HuH-7 (cell line): ENCODE measurements at places on chromosomes 13 and 19.

DNA sequence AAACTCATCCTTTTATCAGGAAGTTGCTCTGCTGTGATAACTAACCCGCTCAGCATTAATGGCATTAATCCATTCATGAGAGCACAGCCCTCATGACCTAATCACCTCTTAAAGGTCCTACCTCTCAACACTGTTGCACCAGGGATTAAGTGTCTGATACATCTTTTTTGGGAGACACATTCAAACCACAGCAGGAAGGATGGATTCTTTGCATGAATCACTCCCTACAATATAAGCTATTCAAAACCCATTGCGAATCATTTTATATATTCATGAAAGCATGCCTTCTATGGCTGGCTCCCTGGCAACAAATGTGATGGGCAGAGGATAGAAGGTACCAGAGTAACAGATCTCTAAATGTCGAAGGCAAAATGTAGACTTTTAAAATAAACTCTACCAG, 27.6 kb downstream of the ARL11 start:
- DNase-seq = no peak

DNA sequence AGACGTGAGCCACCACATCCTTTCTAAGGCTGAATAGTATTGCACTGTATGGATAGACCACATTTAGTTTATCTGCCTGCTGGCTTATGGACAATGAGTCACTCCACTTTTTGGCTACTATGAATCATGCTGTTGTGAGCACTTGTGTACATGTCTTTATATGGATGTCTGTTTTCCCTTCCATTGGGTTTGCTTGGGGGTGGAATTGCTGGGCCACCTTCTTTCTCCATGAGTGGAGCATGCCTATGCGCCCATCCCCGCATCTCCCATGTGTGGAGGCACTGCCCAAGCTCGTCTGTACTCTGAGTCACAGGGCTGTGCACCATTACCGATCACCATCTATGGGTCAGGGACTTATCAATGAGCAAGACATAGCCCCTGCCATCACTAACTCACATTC, 127.2 kb upstream of the GJB6 start:
- DNase-seq = no peak

DNA sequence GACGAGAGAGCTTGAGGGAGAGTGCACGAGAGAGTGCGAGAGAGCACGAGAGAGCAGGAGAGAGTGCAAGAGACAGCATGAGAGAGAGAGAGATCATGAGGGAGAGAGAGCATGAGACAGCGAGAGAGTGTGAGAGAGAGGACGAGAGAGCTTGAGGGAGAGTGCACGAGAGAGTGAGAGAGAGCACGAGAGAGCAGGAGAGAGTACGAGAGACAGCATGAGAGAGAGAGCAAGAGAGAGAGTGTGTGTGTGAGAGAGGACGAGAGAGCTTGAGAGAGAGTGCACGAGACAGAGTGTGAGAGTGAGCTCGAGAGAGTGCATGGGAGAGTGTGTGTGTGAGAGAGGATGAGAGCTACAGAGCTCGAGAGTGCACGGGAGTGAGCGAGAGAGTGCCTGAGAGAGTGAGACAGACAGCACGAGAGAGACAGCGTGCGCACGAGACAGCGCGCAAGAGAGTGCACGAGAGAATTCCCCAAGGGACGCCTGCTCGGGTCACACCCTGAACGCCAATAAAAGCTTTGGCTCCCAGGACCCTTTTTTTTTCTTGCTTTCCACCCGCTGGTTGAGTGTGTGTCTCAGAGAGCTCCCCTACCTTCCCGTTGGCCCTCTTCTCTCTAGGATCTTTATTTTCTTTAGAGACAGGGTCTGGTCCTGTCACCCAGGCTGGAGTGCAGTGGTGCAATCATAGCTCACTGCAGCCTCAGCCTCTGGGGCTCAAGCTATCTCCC, 3.7 kb downstream of the CD70 start:
- no peak for DNase-seq

- DNase-seq = no peak
Measured at GRCh38 chr13:77740097-77740735, 42.7 kb downstream of the SLAIN1 start.

GRCh38 chr13:77328819-77329132, 1.9 kb upstream of the MYCBP2 start:
- no peak for DNase-seq

GRCh38 chr13:110575322-110576069, 14.0 kb upstream of the RAB20 start:
- DNase-seq = no peak

- no peak for DNase-seq
Measured at GRCh38 chr13:108225440-108225839, 7.2 kb downstream of the ABHD13 start.

DNA sequence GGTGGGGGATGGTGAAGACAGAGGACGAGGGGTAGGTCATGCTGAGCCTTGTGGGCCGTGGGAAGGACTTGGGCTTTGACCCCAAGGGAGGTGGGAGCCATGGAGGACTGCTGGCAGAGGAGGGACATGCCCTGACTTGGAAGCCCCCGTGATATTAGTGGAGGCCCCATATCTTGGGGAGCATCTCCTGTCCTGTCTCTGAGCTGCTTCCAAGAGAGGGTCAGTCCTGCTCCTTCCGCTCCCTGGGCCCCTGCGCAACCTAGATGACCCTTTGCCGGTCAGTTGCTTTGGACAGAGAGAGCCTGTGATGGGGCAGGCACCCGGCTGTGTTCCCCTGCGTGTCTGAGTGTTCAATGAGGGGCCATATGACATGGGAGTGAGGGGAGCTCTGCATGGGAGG, 5.2 kb downstream of the TLE6 start:
- DNase-seq = no peak

DNA sequence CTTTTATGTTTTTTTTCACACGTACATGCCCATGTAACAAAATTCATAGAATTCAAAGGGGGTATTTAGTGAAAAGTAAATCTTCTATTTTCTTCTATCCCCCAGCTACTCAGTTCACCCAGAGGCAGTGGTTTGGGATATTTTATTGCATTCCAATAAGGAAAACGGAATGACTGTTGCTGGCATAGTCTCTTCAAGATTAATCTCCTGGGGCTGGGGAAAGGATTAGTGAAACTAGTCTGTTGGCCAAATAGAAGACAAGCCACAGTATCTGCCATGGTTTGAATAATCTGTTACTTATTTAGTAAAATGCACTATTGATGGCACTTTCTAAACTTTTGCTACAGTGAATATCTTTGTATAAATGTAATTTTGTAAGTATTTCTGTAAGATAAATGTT, 122.0 kb downstream of the NDFIP2 start:
- DNase-seq = no peak

GRCh38 chr13:46038296-46038695, 14.2 kb downstream of the ZC3H13 start:
- no peak for DNase-seq

GRCh38 chr13:113157206-113157928, 1.1 kb upstream of the PROZ start:
- no peak for DNase-seq

GRCh38 chr19:5789886-5790558, 941 bp downstream of the DUS3L start:
- no peak for DNase-seq

DNA sequence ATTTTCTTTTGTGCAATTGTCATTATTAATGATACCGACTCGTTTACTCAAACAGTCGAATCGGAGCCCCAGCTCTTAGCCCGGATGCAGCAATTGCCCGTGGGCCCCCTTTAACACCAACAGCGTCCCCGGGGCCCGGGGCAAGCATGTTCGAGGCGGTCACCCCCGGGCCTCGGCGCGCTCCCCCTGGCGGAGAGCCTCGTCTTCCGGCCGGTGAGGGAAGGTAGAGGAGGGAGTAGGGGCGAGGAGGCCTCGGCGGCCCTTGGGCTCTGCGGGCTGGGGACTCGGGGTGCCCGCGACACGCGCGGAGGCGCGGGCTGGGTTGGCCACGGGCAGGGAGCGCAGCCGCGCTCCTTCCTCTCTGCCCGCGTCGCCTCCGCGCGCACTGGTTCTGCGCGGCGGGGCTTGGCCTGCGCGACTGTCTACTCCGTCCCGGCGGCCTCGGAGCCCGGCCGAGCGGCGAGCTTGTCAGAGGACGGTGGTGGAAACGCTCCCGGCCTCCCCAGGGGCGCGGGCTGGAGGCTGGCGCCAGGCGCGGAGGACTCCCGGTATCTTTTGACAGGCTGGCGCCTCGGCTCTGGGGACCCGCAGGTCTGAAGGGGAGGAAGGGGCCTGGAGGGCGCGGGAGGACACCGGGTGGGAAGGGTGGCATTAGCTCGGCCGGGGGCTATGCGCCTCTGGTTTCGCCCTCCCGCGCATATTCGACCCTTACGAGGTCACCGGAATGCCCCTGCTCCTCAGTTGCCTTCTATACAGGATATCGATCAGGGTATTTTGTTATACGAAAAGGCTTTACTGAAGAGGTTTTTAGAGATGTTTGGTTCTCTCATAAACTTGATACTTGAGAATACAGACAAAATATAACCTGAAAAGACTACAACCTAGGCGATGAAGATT, 1.5 kb downstream of the BIVM start:
- DNase-seq = peak; percentile 68

GRCh38 chr19:8877854-8878705, 45.9 kb downstream of the MBD3L1 start:
- DNase-seq = no peak

- DNase-seq = peak; percentile 100
Measured at GRCh38 chr19:40221858-40222619, 3.9 kb upstream of the TTC9B start.
